ENCODE measurements at places on chromosomes 6 and 20.
A peak's percentile ranks its signal among the peaks of the same experiment; 100 is the strongest.

- no peak for DNase-seq
Observed at GRCh38 chr6:8260610-8261009, 158.3 kb upstream of the EEF1E1 start.

DNA sequence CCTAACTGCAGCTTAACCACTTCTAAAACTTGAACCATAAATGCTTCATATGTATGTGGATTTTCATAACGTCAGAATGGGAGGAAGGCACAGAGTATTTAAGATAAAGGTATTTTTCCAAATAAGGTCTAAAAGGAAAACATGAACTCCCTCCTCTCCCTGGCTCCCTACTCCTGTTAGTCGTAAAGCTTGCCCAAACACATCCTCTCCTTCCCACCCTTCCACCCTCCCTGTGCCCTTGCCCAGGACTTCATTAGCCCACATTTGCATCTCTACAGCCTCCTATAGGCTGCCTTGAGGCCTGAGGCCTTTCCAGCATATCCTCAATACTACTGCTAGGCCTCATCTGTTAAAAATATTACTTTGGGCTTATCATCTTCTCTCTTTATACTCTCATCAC is 17.1 kb upstream of the SMIM13 start:
- no peak for DNase-seq

GRCh38 chr6:47595785-47596184 is 102.6 kb upstream of the ADGRF4 start:
- no peak for DNase-seq

DNA sequence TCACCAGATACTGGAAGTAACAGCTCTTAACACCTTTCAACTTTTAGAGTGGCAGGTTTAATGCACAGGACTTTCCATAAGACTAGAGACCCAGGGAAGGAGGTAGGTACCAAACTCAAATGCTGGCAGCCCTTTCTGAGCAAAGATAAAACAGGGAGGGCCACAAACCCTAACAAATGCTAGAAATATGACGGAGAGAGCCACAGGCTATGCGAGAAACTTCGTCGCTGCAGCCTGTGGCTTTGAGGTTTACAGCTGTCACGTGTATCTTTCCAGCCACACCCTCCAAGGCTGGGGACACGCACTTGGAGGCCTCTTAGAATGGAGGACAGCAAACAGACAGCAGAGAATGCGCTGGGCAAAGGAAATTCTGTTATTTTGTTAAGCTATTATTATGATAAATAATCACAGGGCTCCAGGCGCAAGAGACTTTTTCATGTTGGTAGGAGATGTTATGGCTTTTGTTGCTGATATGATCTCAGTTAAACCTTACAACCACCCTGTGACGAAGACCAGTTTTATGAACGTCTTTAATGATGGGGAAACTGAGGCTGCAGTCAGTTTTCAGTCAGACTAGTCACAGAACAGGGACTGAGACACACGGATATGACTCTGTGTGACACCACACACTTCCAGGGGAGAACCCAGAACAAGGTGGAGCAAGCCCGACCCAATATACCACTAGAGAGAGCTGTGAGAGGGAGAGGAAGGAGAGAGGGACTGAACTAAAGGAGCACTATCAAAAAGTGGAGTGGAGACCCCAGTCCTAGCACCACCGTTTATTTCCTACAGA is 2.0 kb downstream of the TRAM2 start:
- peak; percentile 94 for DNase-seq

GRCh38 chr6:155371230-155371629 is 56.9 kb upstream of the TFB1M start:
- no peak for DNase-seq

GRCh38 chr6:45427726-45428125 is 50.0 kb upstream of the SUPT3H start:
- DNase-seq: no peak

GRCh38 chr20:25538838-25539665 is 46.3 kb downstream of the NINL start:
- no peak for DNase-seq

DNA sequence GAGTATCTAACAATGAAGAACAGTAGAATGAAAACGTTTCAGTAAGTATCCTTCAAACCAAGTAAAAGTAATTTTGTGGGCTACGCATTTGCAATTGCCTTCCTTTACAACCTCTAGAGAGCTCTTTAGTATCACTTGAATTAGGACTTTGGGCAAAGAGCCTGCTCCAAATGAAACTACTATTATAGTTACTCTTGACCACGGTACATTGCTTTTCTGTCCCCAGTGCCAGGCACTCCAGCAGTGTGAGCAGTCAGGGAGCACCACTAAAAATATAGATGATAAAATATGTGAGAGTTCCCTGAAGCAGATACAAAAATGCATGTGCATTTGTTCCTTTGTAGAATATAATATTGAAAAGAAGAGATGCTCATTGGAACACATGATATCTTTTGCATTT is 450.1 kb upstream of the MANEA start:
- DNase-seq: no peak

DNA sequence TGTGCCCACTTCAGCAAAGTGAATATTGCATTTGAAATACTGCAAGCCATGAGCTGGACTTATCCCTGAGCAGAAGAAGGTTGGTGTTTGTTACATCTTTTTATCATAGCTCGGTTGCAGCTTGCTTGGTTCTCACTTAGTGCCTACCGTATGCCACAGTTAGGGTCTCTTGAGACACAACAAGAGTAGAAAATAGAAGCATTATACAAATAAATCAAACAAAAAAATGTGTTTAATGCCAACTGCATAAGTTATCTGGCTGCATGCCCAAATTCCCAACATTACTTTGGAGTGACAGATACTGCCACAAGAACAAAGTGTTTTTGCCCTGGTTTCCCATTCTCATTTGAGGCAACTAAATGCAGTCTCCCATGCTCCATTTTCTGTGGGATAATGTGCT is 53.9 kb upstream of the LAMP5 start:
- no peak for DNase-seq

DNA sequence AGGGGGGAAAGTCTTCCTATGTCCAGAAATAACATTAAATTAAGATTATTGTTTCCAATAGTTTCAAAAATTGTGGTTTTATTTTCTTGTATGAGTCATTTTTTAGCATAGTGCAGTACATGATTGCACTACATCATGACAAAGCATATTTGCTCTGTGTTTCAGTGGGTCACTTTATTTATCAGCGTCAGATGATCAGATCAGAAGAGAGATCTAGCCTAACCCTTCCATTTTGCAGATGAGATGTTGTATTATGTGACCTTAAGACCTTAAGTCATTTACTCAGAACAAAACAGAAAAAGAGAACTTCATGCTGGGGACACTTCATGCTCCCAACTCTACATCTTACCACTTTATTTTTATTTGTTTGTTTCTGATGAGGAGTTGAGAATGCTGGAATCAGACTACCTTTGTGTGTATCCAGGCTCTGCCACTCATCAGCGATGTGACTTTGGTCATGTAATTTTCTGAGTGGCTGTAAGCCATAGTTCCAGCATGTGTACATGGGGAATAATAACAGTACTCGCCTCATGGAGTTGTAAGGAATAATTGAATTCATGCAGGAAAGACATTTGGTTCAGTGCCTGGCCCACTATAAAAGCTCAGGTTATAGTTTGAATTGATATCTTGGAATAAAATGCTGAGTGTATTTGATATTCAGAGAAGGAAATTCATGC is 13.5 kb downstream of the EYA4 start:
- DNase-seq: peak; percentile 30

DNA sequence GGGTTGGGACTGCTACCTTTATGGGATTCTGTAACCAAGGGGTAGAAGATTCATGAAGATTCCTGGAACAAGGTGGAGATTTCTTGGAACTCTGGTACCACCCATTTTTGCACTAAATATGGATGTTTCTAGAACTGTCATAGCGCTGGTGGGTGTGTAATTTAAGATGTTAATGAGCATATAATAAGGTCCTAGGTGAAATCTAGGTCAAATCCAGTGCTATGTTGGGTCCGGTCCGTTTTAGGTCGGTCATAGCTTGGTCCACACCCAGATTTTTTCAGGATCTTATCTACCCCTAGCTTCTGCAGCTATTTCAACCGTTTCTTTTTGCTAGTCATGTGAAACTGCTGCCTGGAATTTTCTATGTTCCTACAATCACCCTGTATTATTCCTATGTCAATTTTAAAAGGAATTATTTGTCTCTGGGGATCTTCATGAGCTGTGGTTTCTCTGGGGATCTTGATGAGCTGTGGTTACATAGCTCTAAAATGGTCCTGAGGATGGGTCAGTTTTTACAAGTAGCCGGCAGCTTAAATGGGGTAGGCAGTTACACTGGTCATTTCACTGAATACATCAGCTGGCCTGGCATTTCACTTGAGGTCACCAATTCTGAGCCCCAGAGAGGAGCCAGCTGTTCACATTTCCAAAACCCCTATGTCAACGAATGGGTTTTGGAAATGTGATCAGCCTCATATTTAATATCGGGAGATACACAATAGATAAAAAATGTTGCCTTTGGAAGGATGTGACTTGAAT is 652.3 kb upstream of the FLRT3 start:
- DNase-seq: no peak

DNA sequence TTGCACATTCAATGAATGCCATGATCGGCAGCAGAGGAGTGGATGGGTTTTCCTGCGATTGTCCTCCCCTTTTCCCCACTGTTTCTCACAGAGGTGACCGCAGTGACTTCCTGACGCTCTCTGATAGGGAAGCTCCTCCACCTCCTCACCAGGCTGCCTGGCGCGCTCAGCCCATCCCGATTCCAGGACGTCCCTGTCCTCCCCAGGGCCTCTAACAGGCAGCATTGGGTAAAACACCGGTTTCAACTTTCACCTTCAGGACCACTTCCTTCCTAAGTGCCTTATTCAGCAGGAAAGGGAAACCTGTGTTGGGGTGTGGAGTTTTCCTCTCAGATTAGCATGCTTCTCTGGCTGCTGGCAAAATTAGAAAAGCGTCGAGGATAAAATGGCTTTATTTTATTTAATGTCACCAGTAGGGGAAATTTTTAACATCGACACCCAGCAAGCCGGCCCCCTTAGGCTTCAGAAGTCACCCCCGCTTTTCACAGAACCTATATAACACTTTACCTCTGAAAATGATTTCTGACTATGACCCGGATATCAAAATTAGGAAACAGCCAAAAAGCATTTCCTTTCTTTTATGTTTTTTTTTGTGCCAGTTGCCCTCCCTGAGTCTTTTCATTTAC is 570.4 kb upstream of the GJE1 start:
- peak; percentile 55 for DNase-seq

DNA sequence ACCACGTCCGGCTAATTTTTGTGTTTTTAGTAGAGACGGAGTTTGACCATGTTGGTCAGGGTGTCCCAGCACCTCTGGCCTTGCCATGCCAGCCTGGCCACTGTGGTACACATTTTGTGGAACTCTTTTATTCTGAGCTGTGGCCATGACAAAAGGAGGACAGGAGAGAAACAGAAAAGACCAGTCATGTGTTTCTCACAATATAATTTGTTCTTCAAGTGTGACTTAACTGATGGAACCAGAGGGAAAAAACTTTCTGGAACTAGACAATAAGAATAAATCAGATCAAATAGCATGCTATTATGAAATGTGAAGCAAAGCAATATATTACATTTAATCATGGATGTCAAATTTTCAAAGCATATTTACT is 4.2 kb upstream of the RNASET2 start:
- no peak for DNase-seq

GRCh38 chr6:12602951-12603672 is 113.5 kb upstream of the PHACTR1 start:
- peak; percentile 51 for DNase-seq

DNA sequence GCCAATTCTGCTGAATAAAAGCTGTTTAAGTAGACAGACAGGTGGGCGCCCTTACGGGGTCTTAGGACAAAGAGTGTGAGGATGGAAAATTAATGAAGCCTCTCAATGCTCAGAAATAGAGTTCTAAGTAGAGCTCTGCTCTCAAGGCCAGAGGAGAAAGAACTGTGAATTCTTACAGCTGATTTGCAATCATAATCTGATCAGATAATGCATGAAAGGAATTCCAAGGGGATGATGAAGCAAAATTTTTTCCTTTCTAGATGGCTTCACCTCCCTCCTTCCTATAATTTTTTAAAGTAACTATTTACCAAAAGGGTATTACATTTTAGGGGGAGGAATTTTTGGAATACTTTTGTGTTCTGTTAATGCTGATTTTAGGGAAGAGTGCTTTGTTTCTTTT is 308.1 kb upstream of the HS3ST5 start:
- DNase-seq: no peak

DNA sequence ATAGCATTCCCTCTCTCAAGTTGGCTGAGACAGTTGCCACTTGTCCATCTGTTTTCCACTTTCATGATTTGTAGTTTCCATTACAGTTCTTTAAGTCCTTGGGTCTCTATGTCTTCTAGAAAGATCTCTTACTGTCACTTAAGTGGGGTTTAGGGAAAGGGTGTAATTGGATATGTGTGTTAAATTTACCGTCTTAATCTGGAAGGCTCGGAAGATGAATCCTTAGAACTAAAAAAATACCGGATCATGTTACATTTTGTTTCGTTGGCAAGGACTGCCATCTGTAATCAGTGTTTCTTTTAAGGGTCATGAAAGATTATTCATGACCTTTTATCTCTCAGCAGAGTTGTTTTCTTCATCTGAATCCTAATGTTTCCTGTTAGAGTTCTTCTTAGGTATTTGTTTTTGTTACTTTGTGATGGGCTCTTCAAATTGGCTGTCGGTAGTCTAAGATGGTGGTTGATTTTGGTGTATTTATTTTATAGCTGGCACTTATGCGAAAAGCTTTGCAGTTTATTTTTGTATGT is 21.8 kb upstream of the BTBD3 start:
- no peak for DNase-seq

DNA sequence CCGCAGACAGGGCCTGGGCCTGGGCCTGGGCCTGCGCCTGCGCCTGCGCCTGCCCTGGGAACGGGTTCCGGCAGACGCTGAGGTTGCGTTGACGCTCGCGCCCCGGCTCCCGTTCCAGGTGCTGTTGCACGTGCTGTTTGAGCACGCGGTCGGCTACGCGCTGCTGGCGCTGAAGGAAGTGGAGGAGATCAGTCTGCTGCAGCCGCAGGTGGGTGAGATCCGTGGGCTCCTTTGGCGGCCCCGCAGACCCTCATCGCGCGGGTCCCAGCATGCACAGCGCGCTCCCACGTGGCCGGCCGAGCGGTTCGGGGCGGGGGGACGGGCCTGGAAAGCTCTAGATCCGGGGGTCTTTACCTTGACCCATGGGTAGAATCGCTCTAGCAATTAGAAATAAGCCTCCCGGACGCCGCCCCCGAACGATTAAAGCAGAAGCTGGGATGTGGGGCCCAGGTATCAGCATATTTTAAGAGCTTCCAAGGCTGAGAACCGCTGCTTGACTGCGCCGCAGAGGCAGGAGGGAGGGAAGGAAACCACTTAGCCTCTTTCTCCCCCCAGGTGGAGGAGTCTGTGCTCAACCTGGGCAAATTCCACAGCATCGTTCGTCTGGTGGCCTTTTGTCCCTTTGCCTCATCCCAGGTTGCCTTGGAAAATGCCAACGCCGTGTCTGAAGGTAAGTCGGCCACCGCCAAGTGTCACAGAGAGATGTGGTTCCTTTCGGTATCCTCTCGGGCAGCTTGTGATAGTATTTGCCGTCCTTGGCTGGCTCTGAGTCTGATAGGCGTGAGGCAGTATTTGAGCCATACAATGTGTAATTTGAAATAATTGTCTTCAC is 508 bp downstream of the NOP56 start:
- DNase-seq: peak; percentile 57

DNA sequence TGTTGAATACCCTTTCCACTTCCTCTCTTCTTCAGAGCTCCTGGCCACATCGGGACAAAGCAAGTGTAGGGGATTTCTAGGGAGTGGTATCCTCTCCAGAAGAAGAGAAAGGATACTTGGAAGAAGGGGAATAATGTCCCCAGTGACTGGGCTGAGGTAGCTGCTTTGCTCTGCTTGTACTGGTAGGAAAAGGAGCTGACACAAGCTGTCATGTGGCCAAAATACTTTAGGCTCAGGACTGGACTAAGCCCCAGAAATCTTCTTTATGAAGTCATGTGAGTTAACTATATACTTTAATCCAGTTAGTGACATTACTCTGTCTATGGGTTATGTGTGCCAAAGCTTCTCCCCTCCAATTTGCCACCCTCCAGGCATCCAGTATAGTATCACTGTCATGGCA is 40.5 kb downstream of the AKIRIN2 start:
- DNase-seq: no peak
